A172 (cell line): ENCODE measurements at places on chromosomes 4 and X.

- no peak for DNase-seq
These were observed 150.7 kb downstream of the DHX15 start for GRCh38 chr4:24433515-24434214.

DNA sequence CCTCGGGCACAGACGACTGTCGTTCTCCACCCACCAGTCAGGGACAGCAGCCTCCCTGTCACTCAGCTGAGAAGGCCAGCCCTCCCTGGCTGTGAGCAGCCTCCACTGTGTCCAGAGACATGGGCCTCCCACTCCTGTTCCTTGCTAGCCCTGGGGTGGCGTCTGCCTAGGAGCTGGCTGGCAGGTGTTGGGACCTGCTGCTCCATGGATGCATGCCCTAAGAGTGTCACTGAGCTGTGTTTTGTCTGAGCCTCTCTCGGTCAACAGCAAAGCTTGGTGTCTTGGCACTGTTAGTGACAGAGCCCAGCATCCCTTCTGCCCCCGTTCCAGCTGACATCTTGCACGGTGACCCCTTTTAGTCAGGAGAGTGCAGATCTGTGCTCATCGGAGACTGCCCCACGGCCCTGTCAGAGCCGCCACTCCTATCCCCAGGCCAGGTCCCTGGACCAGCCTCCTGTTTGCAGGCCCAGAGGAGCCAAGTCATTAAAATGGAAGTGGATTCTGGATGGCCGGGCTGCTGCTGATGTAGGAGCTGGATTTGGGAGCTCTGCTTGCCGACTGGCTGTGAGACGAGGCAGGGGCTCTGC lies 7.9 kb upstream of the MSANTD1 start:
- no peak for DNase-seq

- DNase-seq, result no peak
These were observed 90.2 kb upstream of the TSPAN5 start for GRCh38 chr4:98748609-98749008.

GRCh38 chr4:55553441-55554201 lies 6.9 kb upstream of the CLOCK start:
- peak; percentile 82 for DNase-seq

DNA sequence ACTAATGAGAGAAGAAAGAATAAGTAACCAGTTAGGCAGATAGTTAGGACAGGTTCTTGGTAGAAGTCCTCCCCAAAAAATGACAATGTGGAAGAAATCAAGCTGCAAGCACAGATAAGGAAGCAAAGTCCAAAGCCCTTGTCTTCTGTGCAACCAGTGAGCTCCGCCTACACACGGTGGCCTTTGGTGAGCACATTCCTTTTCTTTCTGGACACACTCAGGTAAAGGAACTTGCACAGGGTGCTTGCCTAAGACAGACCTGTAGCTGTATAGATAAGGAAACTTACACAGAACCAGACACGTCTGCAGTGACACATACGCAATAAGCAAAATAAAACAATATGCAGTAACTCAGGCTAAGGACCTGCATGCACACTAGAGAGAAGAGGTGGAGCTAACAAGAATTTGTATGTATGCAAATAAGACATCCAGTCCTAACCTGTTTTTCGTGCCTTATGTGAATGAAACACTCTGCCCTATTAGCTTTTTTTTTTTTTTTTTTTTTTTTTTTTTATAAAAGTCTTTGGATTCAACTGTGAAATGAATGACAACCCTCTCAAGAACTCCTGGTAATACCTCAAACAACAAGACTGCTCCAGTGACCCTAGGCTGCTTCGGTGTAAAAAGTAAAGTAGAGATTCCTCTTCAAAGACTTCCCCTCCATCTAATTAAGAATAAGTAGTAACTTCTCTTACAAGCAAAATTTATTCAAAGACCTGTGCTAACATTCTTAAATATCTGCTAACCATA lies 48.8 kb downstream of the UGT2B10 start:
- no peak for DNase-seq

- no peak for DNase-seq
These were observed 54.5 kb upstream of the CHRNA9 start for GRCh38 chr4:40280586-40280985.

DNA sequence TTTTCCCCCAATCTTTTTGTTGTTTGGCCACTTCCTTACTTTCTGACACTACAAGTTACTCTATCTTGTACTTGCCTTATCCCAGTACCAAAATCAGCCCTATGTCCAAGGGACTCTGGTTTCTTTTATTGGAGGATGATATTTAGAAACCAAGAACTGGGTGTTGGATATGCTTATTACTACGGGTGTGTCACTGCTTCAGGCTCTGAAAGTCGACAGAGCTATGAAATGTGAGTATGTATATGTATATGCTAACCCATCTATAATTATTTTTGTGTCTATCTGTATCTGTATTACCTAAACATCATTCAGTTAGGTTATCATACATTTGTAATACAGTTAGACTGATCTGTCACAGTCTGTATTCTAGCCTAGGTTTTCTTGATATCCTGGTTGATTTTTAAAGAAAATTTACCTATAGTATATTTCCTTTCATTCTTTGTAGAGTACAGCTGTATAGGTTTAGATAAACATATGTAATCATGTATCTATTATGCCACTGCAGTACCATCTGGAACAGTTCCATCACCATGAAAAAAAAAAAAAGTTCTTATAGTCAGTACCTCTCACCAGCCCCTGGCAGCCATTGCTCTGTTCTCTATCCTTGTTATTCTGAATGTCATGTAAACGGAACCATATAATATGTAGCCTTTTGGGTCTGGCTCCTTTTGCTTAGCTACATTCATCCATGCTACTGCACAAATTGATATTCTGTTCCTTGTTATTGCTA lies 18.1 kb downstream of the SEC24B start:
- no peak for DNase-seq

- DNase-seq, result no peak
These were observed 213.6 kb upstream of the NRK start for GRCh38 chrX:105608745-105609144.

DNA sequence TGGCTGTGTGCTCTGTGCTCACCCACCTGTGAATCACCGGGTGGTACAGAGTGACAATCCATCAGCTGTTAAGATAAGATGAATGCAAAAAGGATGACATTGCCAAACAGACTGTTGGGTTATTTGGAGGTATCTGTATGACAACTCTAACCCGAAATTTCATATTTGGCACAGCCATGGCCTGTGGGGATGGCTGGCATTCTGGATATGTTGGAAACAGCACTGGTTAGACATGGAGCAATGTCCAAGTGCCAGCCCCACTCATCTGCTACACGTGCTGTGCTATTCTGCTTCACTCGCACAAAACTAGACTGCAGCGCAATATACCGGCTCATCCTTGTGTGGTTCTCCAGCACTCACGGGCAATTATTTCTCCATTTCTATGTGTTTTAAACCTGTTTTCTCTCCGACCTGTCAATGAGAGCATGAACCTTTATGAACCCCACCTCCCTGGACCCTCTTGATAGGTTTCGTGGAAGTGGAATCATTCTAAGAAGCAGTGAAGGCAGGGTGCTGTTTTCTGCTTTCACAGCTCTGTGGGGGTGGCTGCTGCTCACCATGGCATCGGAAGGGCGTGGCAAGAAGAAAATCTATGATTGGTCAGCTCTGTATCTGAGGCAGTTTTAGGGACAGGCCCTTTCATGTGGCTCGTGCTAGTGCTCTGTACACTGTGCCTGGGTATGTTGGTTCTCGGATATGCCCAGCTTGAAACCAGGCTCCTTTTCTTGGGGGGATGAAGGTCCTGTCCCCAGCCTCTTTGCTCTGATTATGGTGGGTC lies 94.9 kb downstream of the ENPP6 start:
- DNase-seq, result no peak

GRCh38 chrX:64976673-64977040 lies 407 bp upstream of the ZC4H2 start:
- DNase-seq, result no peak

- no peak for DNase-seq
These were observed 5.1 kb upstream of the MCUB start for GRCh38 chr4:109554971-109555370.
